Dermis blood vessel endothelial cell (primary cell): ENCODE measurements at places on chromosomes 6 and 20. TPM values are rescaled to one million over a fixed set of nuclear protein-coding genes. Genes with fewer than 3 reads are reported as not detected.
A peak's percentile ranks its signal among the peaks of the same experiment; 100 is the strongest.

The IRF4 gene
- total RNA-seq = 0.05 TPM in 1 of 2 replicates, not detected in the other

The ULBP3 gene
- total RNA-seq = 6.0 and 14.9 TPM in 2 replicates

The HLA-DRB1 gene
- 0.17 TPM in 1 of 2 replicates, not detected in the other for total RNA-seq

The SLC32A1 gene
- total RNA-seq = 0.05 TPM in 1 of 2 replicates, not detected in the other

The ZNF311 gene
- total RNA-seq = 0.17 and 0.28 TPM in 2 replicates

The TINAG gene
- not detected in 2 replicates for total RNA-seq

The MRPS10 gene
- total RNA-seq = 34.0 and 48.0 TPM in 2 replicates

The RNASET2 gene
- 8.9 and 12.6 TPM in 2 replicates for total RNA-seq

The NRSN1 gene
- total RNA-seq = not detected in 2 replicates

DNA sequence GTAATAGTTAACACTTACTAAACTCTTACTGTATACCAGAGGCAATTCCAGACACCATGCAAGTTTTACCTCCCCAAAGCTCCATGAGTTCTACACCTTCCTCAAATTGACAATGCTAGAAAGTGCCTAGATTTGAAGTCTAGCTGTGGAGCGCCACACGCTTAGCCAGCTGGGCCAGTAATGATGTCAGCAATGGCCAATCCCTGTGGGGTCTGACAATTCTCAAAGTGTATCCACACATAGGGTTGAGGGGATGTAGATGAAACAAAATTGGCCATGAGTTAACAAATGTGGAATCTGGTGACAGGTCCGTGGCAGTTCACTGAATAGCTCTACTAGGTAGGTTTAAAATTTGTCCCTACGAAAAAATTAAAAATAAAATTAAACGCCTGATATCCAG is 1.3 kb downstream of the ZNF343 start:
- no peak for DNase-seq

DNA sequence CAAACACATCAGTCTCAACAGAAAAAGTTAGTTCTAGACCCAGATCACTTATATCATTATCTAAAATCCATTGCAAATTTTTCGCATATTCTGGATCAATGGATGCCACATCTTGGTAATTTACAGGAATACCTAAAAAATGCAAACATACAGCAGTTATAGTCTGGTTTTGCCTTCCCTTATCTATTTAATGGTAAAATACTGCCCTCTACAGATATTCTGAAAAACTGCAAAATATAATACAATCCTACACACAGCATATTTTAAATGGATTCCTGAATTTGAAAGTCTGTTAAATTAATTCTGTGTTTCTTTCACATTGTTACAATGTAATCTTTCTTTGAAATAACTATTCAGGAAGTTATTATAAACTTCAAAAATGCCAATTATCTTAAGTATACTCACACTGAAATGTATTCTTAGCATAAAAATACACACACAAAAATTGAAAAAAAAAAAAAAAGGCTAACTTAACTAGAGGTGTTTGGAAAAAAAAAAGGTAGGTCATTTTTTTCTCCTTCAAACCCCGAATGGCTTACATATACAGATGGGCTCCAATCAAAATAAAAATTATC is 88.4 kb downstream of the HACE1 start:
- peak; percentile 59 for DNase-seq

DNA sequence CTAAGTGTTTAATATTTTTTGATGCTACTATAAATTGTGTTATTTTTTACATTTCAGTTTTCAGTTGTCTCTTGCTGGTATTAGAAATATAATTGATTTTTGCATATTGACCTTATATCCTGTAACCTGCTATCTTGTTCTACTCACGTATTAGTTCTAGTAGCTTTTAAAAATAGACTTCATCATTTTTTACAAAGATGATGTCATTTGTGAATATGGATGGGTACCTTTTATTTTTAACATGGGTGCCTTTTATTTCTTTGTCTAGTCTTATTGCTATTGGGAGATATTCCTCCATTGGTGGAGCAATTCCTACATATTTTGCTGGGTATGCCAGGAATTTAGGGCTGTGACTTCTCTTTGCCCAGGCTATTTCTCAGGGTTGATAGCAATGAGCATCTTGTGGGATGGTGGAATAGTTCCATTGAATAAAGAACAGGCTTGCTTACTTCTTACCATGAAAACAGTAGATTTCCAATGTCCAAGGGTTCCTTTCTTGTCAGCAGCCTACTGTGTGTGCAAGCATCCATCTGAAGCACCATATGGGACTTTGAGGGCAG is 149.7 kb downstream of the CARMIL1 start:
- DNase-seq = no peak

GRCh38 chr6:12010635-12011275 is 1.4 kb upstream of the HIVEP1 start:
- no peak for DNase-seq

DNA sequence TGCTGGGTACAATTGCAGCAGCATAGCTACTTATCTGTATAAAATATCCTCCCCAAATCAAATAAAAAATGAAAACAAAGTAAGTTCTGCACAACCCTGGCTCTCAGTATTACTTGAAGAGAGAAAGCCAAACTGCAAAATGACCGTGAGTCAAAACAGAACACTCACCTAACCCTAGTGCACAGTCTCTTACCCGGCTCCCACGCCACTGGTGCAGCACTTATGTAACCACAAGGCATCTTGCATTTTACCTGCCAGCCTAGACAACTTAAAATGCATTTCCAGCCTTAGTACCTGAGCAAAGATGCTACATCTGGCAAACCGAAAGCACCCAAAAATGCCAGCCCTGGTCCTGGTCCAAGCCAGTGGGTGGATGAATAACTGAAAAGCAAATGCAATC is 12.4 kb upstream of the SIRPB1 start:
- no peak for DNase-seq

- DNase-seq = peak; percentile 72
These were observed 4.6 kb downstream of the MEA1 start for GRCh38 chr6:43009124-43009523.

DNA sequence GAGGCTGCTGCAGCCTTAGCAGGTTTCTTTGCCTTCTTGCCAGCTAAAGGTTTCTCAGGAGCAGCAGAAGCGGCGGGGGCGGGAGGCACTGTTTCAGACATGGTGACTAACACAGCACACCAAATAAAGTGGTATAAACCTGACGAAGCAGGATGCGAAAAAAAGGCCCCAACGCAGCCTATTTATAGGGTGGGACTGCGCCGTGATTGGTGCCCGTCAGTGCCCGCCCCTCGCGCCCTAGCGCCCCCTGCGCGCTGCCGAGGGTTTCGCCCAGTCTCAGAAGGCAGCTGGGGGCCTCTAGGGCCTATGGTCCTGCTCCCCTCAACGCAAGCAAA is 55.0 kb downstream of the TRIM38 start:
- peak; percentile 83 for DNase-seq

- DNase-seq = no peak
These were observed 21.5 kb downstream of the GSTA3 start for GRCh38 chr6:52887910-52888524.

DNA sequence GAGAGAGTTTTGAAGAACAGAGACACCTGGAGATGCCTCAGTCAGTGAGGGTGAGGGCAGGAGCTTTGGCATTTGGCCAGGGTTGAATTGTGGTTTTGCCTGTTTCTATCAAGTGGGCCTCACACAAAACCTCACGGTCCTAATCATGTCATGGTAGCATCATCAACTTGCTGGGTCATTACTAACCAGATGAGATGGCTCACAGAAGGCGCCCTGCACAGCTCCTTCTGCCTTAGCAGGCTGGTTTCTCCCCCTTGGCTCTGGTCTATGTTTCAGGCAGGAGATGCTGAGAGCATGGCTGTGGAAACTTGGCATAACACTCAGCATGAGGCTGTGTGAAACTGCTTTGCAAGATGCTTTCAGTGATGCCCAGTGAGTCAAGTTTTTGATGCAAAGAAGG is 99.3 kb downstream of the LRRC1 start:
- peak; percentile 10 for DNase-seq

GRCh38 chr6:52733172-52733571 is 30.1 kb downstream of the GSTA2 start:
- DNase-seq = no peak

- peak; percentile 55 for DNase-seq
These were observed 625.4 kb downstream of the QKI start for GRCh38 chr6:164039954-164040375.

- DNase-seq = no peak
These were observed 173.6 kb downstream of the ANKRD60 start for GRCh38 chr20:58054780-58055373.

DNA sequence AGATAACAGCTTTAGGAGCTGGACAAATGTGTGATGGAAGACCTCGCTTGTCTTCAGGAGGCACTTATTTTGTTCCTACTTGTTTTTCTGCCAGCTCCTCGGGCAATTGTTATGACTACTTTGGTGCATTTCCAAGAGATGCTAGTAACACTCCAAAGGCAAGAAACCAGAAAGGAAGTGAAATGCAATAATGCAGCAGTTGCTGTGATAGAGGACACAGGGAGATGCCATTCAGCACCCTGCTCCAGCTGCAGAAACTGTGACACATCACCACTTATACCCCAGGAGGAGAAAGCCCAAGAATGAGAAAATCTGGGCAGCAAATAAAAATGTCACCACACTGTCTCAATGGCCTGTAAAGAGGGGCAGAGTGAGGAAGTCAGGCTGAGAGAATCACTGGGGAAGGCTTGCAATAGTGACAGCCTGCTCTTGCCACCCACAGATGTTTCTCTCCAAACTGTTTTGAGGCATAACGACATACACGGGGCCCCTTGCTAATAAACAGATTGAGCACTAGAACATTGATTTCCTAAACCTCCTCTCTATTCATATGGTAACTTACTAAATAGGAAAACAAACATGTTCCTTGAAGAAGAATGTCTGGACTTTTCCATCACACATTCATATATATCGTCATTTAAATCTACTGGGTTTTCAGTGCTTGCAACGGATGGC is 231.0 kb upstream of the PRND start:
- DNase-seq = no peak

GRCh38 chr6:5155906-5156305 is 70.8 kb downstream of the PPP1R3G start:
- DNase-seq = no peak

- no peak for DNase-seq
These were observed 44.0 kb downstream of the B4GALT5 start for GRCh38 chr20:49669601-49670189.

DNA sequence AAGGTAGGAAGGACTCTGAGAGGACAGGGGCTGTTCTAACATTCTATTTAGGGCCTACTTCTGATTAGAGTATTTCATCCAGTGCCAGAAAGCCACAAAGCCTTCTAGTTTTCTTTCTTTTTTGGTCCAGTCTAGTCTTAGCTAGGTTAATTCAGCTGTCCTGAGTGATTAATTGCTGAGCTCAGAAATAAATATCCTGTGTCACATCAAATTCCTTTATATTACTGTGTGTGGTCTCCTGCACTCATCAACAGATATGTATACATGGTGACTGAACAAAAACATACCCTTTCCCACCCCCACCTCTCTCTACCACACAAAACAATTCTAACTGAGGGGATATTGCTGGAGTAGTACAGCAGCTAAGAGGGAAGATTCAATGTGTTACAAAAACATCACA is 601.5 kb upstream of the NRSN1 start:
- no peak for DNase-seq

DNA sequence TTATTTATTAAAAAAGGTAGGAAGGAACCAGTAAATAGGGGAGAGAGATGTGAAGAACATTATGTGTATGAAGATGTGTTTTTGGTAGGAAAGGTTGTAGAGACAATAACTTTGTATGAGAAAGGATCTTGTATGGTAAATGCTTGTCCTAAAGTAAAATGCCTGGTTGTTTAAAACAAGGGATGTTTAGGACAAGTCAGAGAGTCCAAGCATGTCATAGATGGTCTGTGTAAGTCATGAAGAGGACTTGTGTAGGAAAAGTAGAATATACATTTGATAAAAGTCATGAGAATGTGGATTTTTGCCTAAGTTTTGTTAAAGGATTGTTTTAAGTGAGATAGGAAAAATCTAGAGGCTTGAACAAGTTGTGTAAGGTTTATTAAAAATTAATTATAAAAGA is 325.1 kb downstream of the CDH26 start:
- DNase-seq = no peak

DNA sequence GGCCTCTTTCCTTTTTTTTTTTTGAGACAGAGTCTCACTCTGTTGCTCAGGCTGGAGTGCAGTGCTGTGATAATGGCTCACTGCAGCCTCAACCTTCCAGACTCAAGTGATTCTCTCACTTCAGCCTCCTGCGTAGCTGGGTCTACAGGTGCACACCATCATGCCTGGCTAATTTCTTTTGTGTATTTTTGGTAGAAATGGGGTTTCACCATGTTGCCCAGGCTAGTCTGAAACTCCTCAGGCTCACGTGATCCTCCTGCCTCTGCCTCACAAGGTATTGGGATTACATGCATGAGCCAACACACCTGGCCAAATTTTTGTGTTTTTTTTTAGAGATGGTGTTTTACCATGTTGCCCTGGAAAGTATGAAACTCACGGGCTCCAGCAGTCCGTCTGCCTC is 29.3 kb downstream of the SRC start:
- DNase-seq = no peak

DNA sequence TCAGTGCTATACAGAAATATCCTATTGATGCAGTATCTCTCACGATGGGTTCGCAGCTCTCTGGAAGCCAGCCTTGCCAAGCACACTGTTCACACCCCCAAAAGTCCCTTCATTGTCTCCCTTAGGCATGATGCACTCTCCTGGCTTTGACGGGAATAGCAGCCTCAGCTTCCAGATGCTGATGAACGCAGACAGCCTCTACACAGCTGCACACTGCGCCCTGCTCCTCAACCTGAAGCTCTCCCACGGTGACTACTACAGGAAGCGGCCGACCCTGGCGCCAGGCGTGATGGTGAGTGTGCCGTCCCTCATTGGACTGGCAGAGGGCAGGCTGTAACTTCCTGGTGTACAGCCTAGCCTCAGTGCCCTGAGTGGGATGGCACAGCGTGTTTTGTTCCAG is 60.0 kb upstream of the PBOV1 start:
- DNase-seq = peak; percentile 47

- no peak for DNase-seq
These were observed 2.4 kb upstream of the DBNDD2 start for GRCh38 chr20:45405571-45406259.

GRCh38 chr6:5936631-5937030 is 70.1 kb downstream of the NRN1 start:
- DNase-seq = no peak

GRCh38 chr6:157253017-157253416 is 70.3 kb downstream of the TMEM242 start:
- DNase-seq = peak; percentile 26

GRCh38 chr20:33835615-33836172 is 24.5 kb downstream of the CHMP4B start:
- no peak for DNase-seq

GRCh38 chr20:41336711-41337492 is 3.7 kb upstream of the LPIN3 start:
- DNase-seq = no peak
